ENCODE measurements at places on chromosomes 11 and 22.

GRCh38 chr11:33941637-33942160, 49.8 kb upstream of the LMO2 start:
- DNase-seq, result no peak

DNA sequence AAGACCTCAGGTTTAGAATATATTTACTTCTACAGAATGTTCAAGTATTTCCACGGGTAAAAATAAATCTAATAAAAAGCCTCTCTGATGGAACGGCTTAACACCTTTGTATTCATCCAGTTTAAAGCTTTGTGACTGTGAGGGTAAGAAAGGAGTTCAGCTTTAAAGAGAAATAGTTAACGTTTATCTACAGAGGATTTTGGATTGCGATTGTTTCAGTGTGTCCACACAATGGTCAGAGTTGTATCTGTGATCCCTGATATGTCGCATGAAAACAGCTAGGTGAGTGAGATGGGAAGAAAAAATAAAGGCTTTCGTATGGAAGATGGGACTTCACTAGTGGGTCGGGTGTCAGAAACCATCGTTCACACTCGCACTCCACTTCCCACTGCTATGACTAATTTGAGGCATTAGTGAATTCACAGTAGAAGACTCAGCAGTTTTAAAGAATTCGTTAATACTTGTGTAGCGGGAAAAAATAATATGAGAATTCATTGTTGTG, 1.6 kb downstream of the APLP2 start:
- peak; percentile 33 for DNase-seq

DNA sequence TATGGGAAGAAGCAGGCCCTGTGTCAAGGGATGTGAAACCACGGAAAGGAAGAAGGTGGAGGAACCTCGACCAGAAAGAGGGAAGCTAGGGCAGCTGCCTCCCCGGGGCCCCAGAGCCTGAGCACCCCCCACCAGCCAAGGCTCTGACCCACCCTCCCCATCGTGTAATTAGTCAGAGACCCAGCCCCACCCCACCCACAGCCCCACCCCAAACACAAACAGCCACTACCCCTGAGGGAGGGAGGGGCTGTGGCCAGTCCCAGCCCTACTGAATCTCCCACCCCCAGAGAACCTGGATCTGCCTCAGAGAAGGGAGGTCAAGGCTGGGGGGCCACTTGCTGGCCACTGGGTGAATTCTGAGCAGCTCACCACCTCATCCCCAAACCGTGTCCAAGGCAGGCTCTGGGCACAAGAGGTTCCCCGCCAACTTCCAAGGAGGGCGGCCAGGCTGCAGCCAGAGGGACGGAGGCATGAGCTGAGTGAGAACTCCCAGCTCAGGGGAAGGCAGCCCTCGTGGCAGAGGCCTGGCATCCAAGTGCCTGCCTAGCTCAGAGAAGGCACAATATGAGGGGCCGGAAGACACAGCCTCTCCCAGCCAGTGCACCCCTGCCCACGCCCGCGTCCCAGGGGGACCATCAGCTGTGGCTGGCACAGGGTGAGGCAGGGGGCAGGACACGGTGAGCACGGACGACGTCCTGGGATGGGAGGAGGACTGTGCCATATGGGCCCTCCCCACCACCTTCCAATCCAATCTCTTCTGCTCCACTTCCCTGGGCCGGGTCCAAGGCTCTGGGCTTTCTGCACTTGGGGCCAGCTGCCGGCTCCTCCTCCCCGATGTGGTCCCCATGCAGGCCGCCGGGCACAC, 2.7 kb downstream of the PLXNB2 start:
- DNase-seq, result no peak

DNA sequence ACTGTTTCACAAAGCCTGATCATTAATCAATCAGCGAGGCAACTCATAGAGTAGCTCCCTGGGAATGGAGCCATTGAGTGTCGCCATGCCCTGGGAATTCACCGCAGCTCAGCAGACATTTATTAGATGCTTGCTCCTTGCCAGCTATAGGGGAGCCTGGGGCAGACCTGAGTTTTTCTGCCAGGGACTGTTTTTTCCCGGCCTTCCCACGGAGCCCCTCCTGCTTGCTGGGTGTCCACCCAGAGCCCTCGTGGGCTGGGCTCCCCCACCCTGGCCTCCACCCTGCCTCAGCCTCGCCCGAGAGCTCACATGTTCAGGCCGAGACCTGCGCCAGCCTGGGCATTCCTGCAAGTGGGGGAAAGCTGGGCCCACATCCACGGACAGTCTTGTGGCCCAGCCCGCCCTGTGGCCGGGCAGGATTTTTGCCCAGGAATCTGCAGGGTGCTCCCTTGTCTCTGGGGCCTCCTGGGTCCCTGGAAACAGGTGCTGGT, 64.9 kb downstream of the SMIM38 start:
- no peak for DNase-seq

- DNase-seq, result peak; percentile 79
These were observed 42.0 kb upstream of the HORMAD2 start for GRCh38 chr22:30038219-30038618.

DNA sequence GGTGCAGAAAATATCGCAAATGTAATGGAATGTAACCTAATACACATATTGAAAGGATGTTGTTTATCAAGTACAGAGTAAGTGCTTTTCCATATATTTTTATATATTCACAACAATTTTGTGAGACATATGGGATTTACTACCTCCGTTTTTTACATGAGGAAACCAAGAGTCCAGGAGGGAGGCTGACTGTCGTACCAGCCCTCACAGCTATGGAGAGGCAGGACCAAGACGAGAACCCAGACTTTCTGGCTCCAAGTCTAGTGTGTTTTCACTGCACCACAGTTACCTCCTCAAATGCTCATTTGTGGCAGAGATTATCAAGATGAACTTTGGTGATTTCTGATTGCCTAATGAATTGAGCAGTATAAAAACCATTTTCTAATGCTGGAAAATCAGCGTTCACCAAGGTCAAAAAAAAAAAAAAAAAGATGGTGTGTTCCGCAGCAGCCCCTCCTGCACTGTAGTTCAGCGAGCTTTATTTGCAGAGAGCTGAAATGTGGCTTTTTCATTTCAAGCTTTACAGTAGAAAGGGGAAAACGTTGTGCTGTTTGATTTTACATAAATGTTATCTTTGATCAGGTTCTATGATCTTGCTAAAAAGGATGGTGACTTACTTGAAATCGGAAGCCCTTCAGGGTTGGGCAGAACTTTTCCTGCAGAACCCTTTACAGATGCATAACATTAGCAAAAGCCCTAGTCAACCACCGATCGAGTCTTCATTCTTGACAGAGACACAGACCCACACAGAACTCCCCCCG, 44.7 kb upstream of the WEE1 start:
- DNase-seq, result no peak

GRCh38 chr11:131668500-131669400, 298.3 kb downstream of the NTM start:
- no peak for DNase-seq

DNA sequence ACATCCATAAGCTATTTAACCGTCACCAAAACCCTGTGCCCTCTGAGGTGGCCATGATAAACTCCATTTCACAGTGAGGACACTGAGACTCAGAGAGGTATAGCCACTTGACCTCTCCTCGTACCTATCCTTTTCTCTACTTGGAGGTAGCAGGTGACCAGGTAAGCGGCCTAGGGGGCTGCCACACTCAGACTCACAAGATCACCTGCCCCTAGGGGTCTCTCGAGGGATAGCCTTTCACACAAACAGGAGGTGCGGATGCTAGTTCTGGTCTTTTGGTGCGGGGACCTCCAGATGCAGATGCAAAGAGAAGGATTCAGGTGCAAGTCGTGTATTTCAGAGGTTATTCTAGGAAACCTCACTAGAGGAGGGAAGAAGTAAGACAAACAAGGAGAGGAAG, 14.6 kb downstream of the MS4A18 start:
- no peak for DNase-seq

- DNase-seq, result no peak
These were observed 54.8 kb downstream of the PTPRJ start for GRCh38 chr11:48034926-48035871.

GRCh38 chr11:58888579-58888978, 44.1 kb upstream of the GLYATL2 start:
- DNase-seq, result no peak

DNA sequence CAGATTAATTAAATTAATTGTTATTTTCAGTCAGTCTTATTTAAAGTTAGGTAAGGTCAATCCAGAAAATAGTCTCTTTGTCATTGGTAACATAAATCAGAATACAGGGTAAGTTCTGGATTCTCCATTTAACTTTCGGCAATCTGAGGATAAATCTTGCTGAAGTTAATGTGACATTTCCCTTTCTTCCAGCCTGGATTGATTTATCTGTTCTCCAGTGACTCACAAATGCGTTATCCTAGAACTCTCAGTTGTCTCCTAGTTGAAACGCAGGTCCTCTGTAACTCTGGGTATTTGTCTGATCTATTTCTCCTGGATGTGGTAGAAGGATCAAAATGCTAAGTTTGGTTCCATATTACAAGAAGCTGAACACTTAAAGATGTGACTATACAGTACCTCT, 21.0 kb downstream of the OR51E1 start:
- no peak for DNase-seq

- DNase-seq, result no peak
These were observed 439.6 kb upstream of the CCDC90B start for GRCh38 chr11:83725728-83726127.

DNA sequence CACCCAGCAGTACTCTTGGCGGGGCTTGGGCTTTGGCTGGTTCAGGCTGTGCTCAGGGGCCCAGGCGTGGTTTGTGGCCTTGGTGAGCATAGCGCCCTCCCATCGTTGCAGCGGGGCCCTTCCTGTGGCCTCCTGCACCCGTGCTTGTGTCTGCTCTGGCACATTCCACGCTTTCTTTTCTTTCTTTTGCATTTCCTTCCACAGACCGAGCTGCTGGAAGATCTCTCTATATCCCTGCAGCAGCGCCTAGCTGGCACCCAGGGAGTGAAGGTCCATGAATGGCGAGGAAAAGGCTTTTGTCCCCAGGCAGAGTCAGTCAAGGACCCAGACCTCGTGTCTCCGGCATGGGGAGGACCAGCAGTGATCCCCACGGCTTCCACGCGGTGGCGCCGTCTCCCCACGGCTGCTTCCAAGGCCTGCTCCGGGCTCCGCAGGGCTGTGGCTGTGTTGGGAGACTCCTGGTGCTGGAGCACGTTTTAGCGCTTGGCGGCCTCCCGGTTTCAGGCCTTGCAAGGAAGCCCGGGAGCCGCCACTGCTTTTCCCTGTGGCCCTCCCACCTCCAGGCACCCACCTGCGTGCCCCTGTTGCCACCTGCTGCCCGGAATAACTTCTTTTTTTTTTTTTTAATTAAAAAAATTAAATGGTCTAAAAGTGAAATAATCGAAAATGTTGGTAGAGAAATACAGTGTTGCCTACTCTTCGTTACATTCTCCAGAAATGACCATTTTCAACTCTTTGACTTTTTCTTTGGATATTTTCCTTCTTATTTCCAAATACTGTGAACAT, 28.5 kb downstream of the GLB1L2 start:
- DNase-seq, result peak; percentile 37

DNA sequence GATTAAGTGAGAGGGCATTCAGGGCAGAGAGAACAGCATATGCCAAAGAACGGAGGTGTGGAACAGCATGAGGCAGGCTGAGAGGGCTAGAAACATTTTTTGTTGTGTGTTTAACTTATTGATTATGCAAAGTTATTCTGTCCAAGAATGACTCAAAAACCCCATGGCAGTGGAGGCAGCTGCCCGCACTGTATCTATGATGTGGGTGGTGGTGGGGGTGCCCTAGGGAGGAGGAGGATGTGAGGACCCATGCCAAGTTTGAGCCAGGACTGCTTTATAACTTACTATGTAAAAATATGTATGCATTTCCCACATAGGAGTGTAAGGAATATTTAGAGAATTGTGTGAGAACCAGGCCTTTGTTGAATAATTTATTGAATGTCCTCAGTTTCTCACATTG, 85.4 kb upstream of the GNAZ start:
- DNase-seq, result no peak

- peak; percentile 58 for DNase-seq
These were observed 64.9 kb upstream of the BIRC3 start for GRCh38 chr11:102252339-102252891.

GRCh38 chr22:42202669-42203068, 67.8 kb downstream of the TCF20 start:
- DNase-seq, result no peak

GRCh38 chr11:71572811-71573210, 7.4 kb downstream of the KRTAP5-10 start:
- DNase-seq, result no peak

DNA sequence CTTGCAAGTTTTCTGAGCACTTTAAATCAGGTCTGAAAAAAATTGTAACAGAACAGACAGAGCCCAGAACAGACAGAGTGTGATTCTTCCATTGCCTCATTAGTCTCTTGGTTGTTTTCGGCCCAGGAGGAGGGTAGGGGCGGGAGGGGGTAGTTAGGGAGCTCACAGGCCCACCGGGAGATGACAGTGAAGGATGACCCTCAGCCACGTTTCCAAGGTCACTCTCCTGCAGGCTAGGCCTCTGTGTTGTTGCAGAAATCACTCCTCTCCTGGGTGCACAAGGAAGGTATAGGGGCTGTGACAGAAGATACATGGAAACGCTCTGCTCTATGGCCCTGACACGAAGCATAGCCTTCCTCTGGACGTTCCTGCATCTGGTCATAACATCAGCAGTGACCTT, 69.3 kb downstream of the ABTB2 start:
- DNase-seq, result no peak

- DNase-seq, result no peak
These were observed 205.7 kb upstream of the NAV2 start for GRCh38 chr11:19506816-19507486.

DNA sequence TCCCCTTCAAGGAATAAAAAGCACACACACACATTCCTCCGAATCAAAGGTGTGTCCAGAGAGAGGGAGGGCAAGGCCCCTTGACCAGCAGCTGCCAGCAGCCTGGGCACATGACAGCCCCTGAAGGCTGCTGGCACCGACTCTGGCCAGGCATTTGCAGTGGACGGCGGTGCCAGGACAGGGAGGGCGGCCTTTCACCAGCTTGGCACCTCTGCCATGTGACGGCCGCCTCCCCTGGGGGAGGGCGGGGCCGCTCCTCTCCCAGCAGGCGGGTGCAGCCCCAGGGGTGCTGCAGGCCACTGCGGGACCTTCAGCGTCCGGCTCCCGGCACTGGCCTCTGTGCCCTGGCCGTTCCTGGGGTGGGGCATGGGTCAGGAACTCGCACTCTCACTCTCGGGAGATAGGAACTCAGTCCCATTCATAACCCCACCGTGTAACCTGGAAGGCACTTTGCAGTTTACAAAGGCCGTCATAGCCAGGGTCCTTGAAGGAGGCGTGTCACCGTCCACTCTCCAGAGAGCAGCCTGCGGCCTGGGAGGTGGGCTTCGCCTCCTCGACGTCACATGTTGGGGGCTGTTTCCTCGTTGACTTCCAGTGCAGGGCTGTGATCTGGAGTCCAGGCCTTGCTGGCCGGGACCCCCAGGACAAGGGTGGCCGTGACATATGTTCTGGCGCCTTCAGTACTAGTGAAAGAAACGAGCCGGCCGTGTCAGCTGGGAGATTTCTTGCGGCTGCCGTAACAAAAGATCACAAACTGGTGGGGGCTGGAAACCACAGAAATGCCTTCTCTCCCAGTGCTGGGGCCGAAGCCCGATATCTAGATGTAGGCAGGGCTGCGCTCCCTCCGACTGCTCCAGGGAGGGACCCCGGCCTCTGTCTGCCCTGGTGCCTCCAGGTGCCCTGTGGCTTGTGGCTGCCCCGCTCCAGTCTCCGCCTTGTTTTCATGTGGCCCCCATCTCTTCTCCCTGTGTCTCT, 39.9 kb upstream of the SMIM38 start:
- DNase-seq, result no peak

GRCh38 chr22:29344137-29344536, 28.6 kb upstream of the RASL10A start:
- peak; percentile 96 for DNase-seq

All from foreskin fibroblast (primary cell).